MV-4-11 (cell line): ENCODE measurements at places on chromosomes 12 and 14.

DNA sequence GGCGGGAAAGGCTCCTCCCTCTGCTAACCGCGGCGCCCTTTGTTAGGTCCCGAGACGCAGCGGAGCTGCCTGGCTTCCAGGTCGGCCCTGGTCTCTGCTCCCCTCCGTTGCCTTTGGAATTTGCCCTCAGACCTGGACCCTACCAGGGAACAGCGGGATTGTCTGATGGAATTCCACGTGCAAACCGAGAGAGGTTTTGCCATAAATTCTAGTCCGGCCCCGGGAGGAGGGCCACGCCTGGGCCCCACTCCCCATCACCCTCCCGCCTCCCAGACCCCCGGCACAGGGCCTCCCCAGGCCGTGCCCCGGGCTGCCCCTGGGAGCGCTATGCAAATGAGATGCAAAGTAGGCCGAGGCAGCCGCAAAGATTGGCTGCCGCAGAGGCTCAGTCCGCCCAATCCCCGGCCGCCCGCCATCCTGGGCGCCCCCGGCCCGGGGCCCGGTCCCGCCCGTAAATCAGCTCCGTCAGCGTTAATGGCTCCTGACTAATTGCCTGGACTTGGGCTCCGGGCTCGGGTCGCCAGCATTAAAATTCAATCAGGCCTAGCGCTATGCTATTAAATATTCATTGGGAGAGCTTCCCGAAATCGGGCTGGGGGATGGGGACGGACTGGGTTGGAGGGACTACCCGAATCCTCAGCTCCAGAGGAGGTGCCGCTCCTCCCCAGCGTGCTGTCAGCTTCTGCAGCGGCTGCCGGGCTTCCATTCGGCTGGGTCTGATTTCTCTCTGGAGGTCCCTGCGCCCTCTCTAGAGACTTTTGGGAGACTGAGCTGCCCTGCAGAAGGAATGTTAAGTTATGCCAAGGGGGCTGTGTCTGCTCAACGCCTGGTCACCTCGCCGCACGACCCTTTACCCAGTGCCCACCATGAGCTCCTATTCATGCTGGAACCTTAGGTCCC is 15.7 kb upstream of the FIGNL2 start:
- DNase-seq = no peak

DNA sequence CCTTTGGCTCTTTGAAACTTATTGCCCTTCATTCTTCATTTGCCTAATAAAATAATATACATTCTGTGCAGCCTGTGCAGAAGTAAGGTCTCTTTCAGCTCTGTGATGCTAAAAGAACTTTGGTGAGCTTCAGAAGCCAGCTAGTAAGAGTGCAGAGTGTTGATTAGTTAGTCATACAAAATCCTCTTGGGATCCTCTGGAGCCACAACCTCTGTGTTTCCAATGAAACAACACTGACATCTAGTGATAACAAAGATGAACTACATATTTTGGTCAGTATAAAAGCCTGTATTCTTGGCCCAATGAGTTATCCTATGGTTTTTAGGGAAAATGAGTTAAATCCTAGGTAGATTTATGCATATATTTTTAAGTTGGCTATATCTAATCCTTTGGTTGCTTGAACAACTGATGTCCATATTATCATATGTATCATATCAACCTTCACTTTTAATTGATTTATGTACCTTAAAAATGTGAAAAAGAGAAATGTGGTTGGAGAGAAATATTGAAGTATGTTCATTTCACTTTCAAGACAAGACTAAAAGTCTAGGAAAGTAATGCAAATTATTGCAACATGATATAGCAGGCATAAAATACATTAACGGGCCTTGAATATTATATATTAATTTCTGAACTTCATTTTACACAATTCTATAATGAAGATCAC is 158.4 kb downstream of the KLHL28 start:
- peak; percentile 52 for DNase-seq

DNA sequence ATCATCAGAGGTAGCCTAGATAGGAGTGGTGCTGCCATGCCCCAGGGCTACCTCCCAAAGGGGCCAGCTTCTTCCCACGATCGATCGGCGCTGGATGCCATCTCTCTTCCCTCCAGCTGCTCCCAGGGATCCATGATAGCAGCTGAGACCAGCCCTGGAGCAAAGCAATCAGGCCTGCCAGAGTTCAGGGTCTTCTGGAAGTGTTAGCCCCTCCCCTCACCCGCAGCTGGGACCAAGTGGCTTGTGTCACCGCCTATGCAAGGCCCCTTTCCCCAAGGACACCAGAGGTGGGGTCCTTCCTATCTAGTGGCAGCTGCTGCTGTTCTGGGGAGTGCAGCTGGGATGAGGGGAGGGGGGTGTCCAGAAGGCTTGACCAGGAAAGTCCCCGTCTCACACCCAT is 87.0 kb downstream of the IRF2BPL start:
- no peak for DNase-seq

GRCh38 chr14:29035134-29035533 is 268.5 kb downstream of the FOXG1 start:
- DNase-seq = no peak

GRCh38 chr12:13278249-13278787 is 81.8 kb downstream of the EMP1 start:
- DNase-seq = peak; percentile 11

DNA sequence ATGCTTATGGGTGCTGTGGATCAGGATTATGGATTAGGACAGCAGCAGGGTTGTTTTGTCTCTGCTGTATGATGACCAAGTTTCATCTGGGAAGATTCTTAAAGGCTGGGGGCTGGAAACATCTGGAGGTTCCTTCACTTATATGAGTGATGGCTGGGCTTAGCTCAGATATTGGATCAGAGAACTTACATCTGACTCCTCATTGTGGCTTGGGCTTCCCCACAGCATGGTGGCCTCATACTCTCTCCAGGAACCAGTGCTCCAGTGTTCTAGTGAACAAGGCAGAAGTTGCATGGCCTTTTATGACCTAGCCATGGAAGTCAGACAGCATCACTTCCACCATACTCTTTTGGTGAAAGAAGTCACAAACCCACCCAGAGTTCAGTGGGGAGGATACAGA is 336.1 kb upstream of the TBX3 start:
- no peak for DNase-seq

GRCh38 chr14:41299924-41300323 is 306.8 kb upstream of the LRFN5 start:
- DNase-seq = no peak

GRCh38 chr12:111643427-111643826 is 42.3 kb downstream of the BRAP start:
- DNase-seq = no peak

GRCh38 chr14:33691907-33692306 is 259.0 kb downstream of the EGLN3 start:
- DNase-seq = no peak

- no peak for DNase-seq
Observed at GRCh38 chr14:68658943-68659931, 133.6 kb downstream of the ZFP36L1 start.

DNA sequence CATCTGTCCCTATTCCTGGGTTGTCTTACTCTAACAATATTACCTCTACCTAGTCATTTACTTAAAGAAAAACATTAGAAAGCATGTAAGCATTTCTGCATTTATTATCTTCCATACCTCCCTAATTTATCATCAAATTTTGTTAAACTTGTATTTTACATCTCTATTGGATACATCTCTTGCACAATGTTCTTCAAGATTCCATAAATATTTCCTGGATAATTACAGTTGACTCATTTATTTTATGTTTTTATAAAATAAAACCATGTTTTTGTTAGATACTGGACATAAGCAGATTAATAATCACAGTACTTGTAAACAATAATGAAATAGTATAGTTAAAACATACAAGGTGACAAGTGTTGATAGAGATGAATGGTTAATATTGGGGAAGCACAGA is 209.0 kb downstream of the TMTC3 start:
- no peak for DNase-seq

GRCh38 chr12:51636581-51636980 is 45.5 kb downstream of the SCN8A start:
- DNase-seq = peak; percentile 89

- no peak for DNase-seq
Observed at GRCh38 chr12:53994264-53995001, 5.5 kb upstream of the HOXC9 start.

- no peak for DNase-seq
Observed at GRCh38 chr12:31819427-31819826, 90.6 kb upstream of the AMN1 start.

DNA sequence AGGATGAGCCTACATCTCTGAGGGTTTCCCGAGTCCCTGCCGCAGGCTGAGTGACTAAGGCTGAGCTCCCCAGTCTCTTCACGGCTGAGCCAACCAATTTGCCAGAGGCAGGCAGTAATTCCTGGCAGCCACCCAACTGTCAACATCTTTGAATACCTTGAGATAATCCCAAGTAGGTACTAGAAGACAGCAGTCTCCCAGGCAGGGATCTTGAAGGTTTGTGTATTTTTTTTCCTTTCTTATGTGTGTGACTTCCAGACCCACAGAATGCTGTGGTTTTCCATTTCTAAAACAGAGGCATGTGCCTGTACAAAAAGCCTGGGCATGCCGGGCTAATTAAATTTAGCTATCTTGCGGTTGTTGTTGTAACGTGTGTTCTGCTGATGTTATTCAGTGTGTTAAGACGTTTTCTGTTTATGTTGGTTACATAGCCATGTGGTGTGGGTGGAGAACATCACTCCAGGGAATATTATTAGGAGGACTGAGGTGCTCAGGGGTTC is 155.5 kb downstream of the ANO2 start:
- no peak for DNase-seq

GRCh38 chr12:56081393-56082347 is 1.7 kb downstream of the ERBB3 start:
- DNase-seq = no peak

DNA sequence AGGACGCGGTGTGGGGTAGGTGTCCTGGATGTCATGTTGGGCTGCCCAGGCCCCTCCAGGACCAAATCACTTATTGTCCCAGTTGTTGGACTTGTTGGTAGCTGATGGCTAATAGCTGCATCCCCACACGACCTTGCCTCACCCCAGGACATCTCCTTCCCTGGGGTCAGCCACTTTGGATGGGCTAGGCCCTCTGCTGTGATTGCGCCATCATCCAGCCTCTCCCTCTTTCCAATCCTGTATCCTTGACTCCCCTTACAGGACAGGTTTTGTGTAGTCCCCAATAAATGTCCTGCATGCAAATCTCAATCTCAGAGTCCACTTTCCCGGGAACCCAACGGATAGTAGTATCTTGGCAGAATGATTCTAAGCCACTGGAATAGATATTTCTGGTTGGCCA is 43.4 kb upstream of the CHST11 start:
- no peak for DNase-seq

DNA sequence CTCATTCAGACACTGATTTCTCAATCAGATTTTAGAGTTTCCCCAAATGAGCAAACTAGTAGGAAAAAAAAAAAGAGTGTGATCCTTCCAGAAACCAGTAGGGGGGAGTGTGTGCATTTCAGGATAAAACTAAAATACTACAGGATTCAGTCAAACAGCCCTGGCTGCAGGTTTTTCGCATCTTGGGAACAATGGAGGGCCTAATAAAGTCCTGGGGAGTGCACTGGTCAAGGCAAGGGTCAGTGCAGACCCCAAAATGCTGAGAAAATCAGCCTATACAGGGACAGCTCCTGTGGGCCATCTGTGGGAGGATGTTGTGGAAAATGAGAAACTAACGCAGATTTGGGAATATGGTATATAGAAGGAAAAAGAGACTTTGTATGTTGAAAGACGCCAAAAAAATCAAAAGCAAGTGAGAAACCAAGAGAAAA is 22.2 kb upstream of the ABCD4 start:
- peak; percentile 40 for DNase-seq

DNA sequence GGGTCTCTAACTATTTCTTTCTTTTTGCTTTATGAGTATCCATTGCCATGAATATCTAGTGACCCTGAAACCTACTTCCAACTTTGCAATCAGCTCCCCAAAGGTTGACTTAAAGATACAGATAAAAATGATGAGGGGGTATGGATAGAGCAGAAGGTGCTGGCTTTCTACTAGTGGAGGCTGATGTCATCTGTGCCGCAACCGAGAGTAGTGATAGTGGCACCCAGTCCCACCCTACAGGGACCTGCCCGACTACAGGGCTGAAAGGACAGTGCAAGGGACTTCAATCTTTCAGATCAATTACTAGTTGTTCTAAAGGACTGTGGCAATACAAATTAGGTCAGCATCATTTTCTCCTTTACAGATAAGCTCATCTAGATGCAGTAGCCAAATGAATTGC is 806.0 kb downstream of the VRK1 start:
- no peak for DNase-seq

- DNase-seq = peak; percentile 61
Observed at GRCh38 chr14:52400846-52401245, 86.7 kb downstream of the PTGER2 start.

DNA sequence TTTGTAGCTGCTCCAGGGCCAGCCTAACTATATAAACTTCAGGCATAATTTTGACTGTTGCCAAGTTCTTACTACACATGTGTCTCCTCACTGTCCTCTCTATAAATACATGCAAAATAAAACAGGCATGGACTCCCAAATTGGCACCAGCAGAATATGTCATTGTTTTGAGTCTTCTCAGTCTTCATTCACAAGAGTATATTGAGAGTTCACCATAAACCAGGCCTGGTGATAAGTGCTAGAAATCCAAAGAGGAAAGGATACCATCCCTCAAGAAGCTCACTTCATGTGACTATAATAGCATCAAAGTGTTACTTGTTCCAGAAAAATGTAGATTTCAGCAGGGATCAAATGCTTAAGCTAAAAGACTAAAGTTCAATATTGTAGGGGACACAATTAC is 13.7 kb downstream of the GPR19 start:
- no peak for DNase-seq

DNA sequence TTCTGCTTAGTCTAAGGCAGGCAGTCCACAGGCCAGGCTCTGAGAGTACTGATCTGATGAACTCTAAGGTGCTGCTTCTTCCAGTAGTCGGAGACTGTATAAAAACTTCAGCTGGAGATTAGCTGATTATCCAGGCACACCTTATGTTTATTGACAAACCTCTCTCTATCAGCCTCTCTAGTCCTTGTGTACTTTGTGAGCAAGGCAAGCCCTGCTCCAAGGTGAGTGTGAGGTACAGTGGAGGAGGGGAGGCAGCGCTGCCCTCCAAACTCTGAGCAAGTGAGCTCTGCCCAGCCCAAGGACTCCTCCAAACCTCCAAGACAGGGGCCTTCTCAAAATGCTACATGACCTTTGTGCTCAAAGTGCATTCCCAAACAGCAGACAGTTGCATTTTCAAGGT is 95.9 kb upstream of the CDKN3 start:
- no peak for DNase-seq

GRCh38 chr12:56980941-56981530 is 23.6 kb upstream of the RDH16 start:
- DNase-seq = no peak

DNA sequence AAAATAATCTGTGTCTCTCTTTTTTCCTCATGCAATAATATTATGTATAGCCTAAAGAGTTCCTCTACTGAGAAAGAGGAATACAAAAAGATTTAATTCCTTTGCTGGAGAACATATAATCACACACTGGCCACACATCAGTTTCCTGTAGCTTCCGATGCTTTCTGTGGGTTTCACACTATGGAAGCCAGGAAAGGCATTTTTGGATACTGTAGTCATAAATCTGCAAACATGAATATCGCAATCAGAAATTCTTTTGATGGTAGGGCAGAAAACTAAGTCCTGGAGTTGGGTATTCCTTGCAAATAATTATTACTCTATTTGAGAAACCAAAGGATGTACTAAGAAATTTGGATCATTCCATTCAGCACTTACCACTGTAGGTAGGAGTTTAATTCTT is 260.0 kb downstream of the ACSS3 start:
- DNase-seq = no peak
